ENCODE measurements at places on chromosomes 7 and 10.

DNA sequence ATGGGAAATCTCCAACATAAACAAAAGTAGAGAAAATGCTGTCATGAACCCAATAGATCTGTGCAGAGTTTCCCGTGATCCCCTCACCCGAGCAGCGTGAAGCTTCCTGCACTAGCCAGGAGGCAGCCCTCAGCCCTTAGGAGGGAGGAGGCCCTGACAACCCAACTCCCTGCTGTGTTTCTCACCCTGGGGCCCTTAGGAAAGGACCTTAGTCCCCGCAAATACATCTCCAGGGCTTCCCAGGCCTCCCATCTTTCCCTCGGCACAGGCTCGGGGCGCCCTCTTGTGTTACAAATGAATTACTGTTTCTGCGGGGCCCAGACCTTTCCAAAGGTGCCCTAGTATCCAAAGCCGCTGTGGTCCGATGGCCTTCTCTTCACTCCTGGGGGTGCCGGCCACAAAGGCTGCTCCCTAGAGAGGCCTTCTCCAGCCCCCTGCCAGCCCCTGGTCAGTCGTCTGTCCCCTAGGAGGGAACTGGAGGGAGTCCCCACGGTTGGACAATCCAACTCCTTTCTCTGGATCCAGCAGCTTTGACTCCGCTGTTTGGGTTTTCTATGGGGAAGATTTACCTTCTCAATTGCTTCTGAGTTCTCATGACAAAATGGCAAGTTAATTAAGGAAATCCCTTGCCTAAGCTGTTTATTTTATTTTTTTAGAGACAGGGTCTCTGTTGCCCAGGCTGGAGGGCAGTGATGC, 49.9 kb upstream of the SH2B2 start:
- DNase-seq = peak; percentile 27

GRCh38 chr10:87846023-87846422, 17.3 kb downstream of the KLLN start:
- DNase-seq = no peak

DNA sequence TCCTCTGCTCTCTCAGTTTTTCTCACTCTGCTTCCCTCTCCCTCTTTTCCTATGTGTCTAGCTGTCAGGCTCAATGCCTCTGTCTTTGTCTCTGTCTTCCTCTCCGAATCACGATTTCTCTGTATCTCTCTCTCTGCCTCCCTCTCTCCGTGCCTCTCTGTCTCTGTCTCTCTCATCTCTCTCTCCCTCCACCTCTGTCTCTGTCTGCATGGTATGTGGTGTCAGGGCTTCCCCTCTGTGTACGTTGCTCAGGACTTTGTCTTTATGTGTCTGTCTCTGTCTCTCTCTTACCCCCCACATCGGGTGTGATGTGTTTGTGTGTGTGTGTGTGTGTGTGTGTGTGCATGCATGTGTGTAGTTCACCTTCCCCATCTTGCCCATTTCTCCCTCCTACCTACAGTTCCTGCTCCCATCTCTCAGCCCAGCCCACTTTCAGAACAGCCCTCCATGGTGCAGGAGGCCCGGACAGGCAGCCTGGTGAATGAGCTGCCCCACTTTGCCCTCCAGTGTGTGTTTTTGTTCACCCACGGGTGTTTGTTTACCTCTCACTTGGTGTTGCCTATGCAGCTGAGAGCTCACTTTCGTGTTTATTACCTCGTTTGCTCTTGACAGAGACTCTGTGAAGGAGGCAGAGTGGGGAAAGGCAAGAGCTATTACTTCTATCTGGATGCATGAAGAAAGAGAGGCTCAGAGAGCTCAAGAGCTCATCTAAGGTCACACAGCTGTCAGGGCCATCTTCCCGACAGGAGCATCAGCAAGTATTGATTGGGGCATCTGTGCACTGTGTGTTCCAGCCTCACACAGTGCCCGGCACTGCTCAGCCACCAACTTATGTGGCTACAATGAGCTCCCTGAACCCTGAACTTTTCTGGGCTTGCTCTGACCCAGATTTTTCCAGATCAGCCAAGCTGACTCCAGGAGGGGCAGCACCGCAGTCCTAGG, 163.5 kb upstream of the ZMIZ1 start:
- DNase-seq = no peak

DNA sequence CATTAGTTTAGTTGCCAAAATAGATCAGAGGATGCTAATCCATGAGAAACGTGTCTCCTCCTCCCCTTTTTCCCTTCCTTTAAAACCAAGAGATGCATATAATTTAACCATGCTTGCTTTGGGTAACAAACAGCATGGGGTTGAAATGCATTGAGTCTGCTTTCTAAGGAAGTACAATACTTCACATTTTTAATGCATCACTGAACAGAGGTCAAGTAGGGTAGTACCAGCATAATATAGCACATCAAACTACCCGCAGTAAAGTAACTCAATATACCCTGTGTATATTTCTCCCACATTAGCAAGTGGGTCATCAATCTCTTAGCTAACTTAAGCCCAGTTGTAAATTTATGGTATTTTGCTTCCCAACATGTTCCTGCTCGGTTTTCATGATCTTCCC, 239.3 kb upstream of the SEMA3C start:
- DNase-seq = no peak

GRCh38 chr7:158430308-158431034, 157.2 kb downstream of the PTPRN2 start:
- DNase-seq = no peak

DNA sequence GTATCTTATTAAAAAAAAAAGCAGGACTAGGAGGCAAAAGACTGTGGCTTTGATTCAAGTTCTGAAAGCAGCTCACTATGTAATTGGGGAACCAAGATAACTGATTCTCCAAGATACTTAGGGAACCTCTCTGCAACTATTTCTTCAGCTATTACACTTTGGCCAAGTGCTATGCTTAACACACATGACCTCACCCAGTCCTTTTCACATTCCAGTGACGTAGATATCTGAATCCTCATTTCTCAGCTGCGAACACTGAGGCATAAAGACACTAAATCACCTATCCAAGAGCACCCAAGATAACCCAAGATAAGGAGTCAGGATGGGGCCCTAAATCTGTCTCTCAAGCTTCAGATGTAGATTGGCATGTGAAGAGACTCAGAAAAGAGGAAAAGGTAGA, 133.6 kb downstream of the GLI3 start:
- DNase-seq = no peak

- DNase-seq = no peak
These were observed 17.2 kb upstream of the RHBDD2 start for GRCh38 chr7:75861636-75862035.
